ENCODE measurements at places on chromosomes 2 and 18.

GRCh38 chr2:202158796-202159195 is 79.6 kb downstream of the SUMO1 start:
- no peak for DNase-seq

GRCh38 chr18:34493566-34494358 is 216.3 kb upstream of the DTNA start:
- peak; percentile 76 for DNase-seq

DNA sequence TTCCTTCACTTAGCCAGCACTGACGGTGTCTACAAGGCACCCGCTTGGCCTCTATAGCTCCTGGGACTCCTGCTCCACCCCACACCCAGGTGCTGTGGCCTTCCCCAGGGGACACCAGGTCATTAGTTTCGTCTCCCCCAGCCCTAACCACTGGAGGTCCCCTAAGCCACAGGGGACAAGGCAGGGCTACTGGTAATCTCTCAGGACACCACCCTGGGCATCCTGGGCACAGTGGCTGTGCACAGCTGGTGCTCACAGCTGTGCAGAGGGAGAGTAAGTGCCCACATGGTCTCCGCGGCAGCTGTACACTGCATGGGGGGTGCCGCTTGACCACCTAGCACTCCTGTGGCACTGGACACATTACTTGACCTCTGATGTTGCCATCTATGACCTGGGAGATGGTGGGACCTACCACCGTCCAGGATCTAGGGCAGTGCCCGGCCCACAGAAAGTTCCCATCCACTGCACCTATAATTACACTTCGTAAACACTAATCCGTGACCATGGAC is 134.0 kb downstream of the HDAC4 start:
- peak; percentile 38 for DNase-seq

DNA sequence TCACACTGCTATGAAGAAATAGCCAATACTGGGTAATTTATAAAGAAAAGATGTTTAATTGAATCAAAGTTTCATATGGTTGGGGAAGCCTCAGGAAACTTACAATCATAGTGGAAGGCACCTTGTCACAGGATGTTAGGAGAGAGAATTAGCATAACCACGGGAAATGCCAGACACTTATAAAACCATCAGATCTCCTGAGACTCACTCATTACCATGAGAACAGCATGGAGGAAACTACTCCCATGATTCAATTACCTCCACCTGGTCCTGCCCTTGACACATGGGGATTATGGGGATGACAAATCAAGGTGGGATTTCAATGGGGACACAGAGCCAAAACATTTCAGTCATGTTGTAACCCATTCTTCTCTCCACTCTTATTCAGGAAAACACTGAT is 472.9 kb upstream of the FSIP2 start:
- no peak for DNase-seq

DNA sequence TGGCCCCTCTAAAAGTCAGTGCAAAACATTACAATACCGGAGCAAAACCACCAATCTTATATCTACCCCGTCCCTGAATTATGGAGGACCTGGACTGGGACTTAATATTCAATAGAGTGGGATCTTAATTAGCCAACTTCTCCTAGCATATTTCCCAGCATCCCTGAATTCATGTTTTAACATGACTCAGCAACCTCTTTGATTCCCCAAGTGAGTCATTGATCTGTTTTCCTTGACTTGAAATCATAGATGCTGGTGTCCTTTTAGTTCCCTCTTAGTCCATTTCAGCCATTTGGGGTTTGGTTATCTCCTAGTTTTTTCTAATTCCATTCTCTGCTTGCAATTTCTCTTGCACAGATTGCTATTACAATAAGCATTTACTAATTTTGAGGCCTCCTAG is 677.7 kb upstream of the CELF4 start:
- no peak for DNase-seq

DNA sequence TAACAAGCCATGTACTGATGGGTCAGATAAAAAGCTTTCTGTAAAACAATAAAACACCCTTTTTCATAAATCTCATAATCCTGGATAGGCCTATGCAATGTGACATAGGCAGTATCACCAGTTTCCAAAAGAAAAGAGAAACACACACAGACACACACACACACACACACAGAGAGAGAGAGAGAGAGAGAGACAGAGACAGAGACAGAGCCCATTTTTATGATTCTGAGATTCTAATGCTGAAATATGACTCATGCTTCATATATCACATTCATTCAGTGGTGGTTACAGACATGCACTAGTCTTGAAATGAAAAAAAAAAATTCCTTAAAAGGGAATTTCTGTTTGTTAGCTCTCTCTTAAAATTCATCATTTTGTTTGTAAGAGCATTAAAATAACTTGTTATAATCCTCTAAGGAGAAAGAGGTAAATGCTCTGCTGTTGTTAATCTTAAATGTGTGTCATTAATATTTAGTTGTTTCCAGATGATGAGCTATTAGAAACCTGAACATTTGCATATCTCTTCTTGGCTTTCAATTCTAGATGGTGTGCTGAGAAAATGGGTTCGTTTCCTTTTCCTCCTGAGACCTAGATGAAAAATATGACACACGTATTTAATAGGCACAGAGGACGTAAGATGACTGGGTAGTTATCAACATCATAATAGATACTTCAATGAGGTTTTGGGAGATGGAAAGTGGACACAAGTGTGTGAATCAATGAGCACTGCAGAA is 1598.7 kb upstream of the ACVR2A start:
- DNase-seq: no peak

All from GM06990 (cell line).